ENCODE measurements at places on chromosomes 7 and 10. TPM values are rescaled to one million over a fixed set of nuclear protein-coding genes. Genes with fewer than 3 reads are reported as not detected.

DNA sequence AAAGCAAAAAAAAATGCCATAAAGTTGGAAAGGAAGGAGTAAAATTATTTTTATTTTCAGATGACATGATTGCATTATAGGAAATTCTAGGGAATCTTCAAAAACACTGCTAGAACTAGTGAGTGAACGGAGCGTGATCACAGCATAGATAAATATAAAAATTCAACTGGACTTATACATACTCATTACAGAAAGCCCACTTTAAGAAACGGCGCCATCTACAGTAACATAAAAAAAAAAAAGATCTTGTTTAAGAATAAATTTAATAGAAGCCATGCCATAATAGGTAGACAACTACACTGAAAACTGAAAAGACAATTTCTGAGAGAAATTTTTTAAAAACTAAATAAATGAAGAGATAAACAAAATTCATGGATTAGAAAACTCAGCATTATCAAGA, 623.1 kb upstream of the MGMT start:
- H3K4me3 ChIP-seq, result no peak overlapping the region
- peak; percentile 35 for DNase-seq
- no peaks in the 10 kb centered on the region for H3K36me3 ChIP-seq
- H3K27ac ChIP-seq, result no peak overlapping the region

- H3K27me3 ChIP-seq, result no peaks in the 10 kb centered on the region
- peaks cover 100% of the 10 kb centered on the region for H3K36me3 ChIP-seq
- DNase-seq, result peak; percentile 64
- no peaks in the 10 kb centered on the region for H3K4me1 ChIP-seq
- no peak overlapping the region for H3K27ac ChIP-seq
Observed at GRCh38 chr7:151133986-151134742, 33.3 kb downstream of the GBX1 start.

- no peaks in the 10 kb centered on the region for H3K36me3 ChIP-seq
- H3K27me3 ChIP-seq, result no peaks in the 10 kb centered on the region
- H3K4me1 ChIP-seq, result no peaks in the 10 kb centered on the region
- no peak overlapping the region for H3K4me3 ChIP-seq
Observed at GRCh38 chr10:133124357-133125211, 35.4 kb upstream of the KNDC1 start.

DNA sequence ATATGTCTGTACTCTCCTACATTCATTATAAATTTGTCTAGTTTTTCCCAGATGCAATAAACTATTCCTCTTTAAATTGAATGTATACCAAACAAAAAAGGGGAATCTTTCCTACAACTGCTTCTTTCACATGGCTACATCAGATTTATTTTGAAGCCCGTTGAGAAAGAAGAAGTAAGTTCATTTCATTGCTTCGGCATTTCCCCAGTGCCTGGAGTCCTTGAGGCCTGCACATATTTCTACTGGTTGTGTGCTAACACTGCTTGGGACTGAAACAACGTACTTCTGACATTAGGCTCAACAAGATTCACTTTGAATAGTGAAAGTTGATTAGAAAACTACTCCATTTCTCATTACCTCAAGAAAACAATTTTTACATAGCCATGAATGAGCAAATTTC, 201.7 kb downstream of the PHF14 start:
- H3K27ac ChIP-seq, result no peak overlapping the region
- no peak for DNase-seq
- H3K4me1 ChIP-seq, result no peaks in the 10 kb centered on the region
- no peaks in the 10 kb centered on the region for H3K36me3 ChIP-seq
- no peak overlapping the region for H3K4me3 ChIP-seq

- no peak overlapping the region for H3K27ac ChIP-seq
- no peak overlapping the region for H3K4me3 ChIP-seq
- H3K27me3 ChIP-seq, result no peaks in the 10 kb centered on the region
- no peaks in the 10 kb centered on the region for H3K36me3 ChIP-seq
- no peaks in the 10 kb centered on the region for H3K4me1 ChIP-seq
- no peak for DNase-seq
Observed at GRCh38 chr10:88911851-88912250, 31.8 kb downstream of the STAMBPL1 start.

- H3K27me3 ChIP-seq, result no peaks in the 10 kb centered on the region
- H3K36me3 ChIP-seq, result no peaks in the 10 kb centered on the region
- peak overlapping the region; percentile 76 for H3K4me3 ChIP-seq
- peak overlapping the region; percentile 98 for H3K27ac ChIP-seq
- peaks cover 63% of the 10 kb centered on the region for H3K4me1 ChIP-seq
Observed at GRCh38 chr10:102647443-102648268, 3.4 kb downstream of the TRIM8 start.

DNA sequence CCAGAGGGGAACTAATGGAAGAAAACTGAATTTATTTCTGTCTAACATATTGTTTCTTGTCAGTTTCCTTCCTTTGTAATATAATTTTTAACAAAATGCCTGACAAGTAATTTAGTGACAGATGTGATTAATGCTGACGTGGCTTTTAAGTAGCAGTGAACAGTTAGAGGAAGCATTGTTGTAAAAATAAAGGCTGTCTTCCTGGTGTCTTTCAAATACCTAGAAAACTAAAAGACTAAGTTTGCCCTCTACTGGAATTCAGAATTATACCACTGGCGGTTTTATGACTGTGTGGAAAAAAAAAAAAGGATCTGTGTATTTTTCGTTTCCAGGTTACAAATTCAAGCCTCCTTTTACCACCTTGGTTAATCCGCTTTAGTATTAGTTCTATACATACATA, 217.1 kb upstream of the DPP6 start:
- no peaks in the 10 kb centered on the region for H3K4me1 ChIP-seq
- H3K27ac ChIP-seq, result no peak overlapping the region
- no peaks in the 10 kb centered on the region for H3K36me3 ChIP-seq
- H3K27me3 ChIP-seq, result no peaks in the 10 kb centered on the region

DNA sequence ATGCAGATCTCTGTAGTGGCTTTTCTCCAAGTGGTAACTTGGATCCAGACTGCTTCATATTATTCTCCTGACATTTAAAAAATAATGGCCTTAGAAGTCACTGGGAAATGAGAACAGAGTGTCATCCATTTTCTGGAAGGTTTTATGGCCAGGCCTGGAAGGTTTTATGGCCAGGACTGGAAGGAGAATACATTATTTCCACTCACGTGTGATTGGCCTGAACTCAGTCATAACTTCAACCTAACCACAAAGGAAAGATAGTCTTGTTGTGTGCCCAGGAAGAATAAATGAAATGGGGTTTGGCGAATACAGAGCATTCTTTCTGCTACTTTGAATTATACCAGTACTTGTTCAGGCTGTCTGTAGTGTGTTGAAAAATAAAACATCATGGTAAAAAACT, 360.9 kb downstream of the GPAM start:
- DNase-seq, result no peak
- H3K4me3 ChIP-seq, result no peak overlapping the region
- no peaks in the 10 kb centered on the region for H3K4me1 ChIP-seq
- H3K36me3 ChIP-seq, result no peaks in the 10 kb centered on the region

- H3K27me3 ChIP-seq, result no peaks in the 10 kb centered on the region
- no peak overlapping the region for H3K4me3 ChIP-seq
- H3K36me3 ChIP-seq, result no peaks in the 10 kb centered on the region
- H3K4me1 ChIP-seq, result no peaks in the 10 kb centered on the region
Observed at GRCh38 chr10:52668024-52668423, 104.6 kb downstream of the MBL2 start.

GRCh38 chr7:83469076-83469475, 179.9 kb downstream of the SEMA3E start:
- no peaks in the 10 kb centered on the region for H3K36me3 ChIP-seq
- no peak overlapping the region for H3K4me3 ChIP-seq
- no peak for DNase-seq
- peaks cover 4% of the 10 kb centered on the region for H3K4me1 ChIP-seq

DNA sequence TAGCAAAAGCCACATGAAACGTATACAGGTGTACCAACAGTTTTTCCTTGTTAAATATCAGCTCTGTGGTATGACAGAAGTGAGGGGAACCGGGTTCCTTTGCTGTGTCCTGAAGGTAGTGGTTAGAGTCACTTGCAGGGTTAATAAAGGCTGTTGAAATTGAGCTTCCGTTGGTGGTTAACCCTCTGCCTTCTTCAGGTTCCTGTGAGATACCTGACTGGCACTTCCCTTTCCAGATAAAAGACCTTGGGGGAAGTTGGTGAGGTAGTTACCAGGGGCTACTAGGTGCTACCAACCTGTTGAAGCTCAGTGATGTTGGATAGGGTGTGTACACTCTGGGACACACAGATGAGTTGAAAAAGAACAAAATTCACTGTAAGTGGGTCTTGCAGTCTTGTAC, 384.1 kb downstream of the GATA3 start:
- no peak for DNase-seq
- H3K4me3 ChIP-seq, result no peak overlapping the region
- no peaks in the 10 kb centered on the region for H3K36me3 ChIP-seq
- peaks cover 15% of the 10 kb centered on the region for H3K27me3 ChIP-seq

DNA sequence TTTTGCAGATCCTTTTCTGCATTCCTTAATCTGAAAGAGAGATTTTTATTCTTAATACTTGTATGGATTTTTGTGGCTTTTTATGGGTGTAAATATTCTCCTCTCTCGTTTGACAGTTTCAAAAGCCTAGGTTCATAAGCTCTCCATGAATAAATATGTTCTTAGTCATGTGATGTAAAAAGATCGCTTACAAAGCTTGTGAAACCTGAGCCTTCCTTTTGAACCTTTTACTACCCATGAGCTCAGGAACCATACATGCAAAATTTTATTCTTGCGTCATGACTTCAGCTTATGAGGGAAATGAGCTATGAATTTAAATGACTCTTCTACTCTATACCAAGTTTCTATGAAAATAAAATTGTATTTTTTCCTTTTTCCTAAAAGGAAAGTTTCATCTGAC, 98.7 kb downstream of the POLL start:
- H3K4me3 ChIP-seq, result no peak overlapping the region
- no peaks in the 10 kb centered on the region for H3K36me3 ChIP-seq
- DNase-seq, result no peak
- no peaks in the 10 kb centered on the region for H3K27me3 ChIP-seq

DNA sequence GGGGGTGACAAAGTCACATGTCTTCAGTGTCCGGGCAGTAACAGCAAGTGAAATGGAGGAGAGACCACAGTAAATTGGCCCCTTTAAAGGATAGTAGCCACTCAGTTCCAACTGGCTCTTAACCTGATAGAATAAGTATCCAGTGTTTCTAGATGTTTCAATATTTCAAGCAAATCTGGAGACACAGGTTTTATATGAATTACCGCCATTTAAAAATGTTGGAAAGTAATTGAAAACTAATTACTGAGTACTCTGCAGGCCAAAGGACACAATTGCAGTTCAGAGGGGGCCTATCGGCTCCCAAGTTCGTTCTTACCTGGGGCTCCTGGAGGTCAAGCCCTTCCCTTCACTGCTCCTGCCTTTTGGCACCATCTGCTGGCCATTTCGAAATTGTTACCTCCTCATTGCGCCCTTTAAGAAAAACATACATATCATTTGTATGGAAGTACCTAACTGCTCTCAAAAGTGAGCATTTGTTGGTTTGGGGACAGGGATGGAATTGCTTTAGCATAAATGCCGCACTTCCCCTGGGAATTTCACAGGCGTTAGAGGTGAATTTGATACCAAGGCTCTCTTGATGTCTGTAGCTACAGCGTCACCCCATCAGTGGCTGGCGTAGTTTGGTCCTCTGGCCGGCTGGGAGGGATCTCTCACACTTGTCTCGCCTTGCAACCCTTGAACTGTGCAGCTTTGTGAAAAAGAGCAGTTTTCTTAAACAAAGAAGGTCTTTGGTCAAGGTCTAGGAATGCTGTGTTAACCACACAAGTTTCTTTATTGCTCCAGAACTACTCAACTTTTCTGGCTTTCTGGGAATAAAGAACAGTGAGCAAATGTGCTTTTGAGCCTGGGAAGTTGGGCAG, 220.0 kb downstream of the ARHGAP21 start:
- H3K27ac ChIP-seq, result no peak overlapping the region
- no peak for DNase-seq
- H3K4me1 ChIP-seq, result peaks cover 7% of the 10 kb centered on the region
- H3K36me3 ChIP-seq, result no peaks in the 10 kb centered on the region

DNA sequence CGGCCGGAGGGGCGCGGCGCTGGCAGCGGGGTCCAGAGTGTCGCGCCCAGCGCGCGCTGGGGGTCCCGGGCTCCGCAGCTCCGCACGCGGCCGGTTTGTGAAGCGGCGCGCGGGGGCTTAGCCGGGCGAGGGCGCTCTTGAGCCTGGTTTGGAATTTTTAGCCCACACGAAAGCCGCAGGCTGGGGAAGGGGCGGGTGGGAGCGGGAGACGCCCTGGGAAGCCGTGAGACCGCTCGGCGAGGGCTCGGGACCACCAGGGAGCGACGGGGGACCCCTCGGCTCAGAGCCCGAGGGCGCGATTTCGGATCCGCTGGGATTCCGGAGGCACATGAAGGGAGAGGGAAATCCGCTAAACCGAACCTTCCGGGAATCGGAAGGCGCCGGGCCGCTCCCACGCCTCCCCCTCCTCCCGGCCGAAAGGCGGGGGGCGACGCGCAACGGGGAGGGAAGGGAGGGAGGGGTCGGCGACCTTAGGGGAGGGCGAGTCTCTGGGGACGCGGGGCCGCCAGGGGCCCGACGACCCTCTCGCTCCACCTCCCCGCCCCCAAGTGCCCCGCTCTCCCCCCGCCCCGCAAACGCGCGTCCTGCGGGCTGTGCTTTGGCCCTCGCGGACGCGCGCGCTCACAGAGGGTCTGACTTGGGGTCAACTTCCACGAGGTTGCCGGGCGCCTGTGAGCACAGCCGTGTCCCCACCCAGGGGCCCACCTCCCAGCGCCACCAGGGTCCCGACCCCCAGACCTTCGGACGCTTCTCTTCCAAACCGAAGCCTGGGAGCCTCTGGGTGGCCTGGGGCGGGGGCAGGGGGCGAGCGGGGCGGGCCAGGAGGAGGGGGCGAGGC, 5.1 kb upstream of the ELFN1 start:
- DNase-seq, result peak; percentile 85
- H3K27me3 ChIP-seq, result peaks cover 47% of the 10 kb centered on the region
- H3K4me1 ChIP-seq, result peaks cover 54% of the 10 kb centered on the region
- peak overlapping the region; percentile 48 for H3K4me3 ChIP-seq
- H3K27ac ChIP-seq, result peak overlapping the region; percentile 23

GRCh38 chr10:45427262-45427969, 53.4 kb downstream of the ALOX5 start:
- peak; percentile 67 for DNase-seq
- H3K4me3 ChIP-seq, result no peak overlapping the region
- H3K27me3 ChIP-seq, result peaks cover 12% of the 10 kb centered on the region
- H3K4me1 ChIP-seq, result no peaks in the 10 kb centered on the region
- H3K27ac ChIP-seq, result no peak overlapping the region
- H3K36me3 ChIP-seq, result no peaks in the 10 kb centered on the region

Gene C10orf95
- 7.3 TPM for total RNA-seq

Gene CD36
- total RNA-seq, result 253 TPM

Gene TDRD1
- 0.29 TPM for total RNA-seq

Gene ANKRD7
- total RNA-seq, result 0.58 TPM

Gene PAPOLB
- 0.17 TPM for total RNA-seq

Gene CYP2C19
- 0.61 TPM for total RNA-seq

Gene MPP7
- total RNA-seq, result 38.3 TPM

Gene SP8
- not detected for total RNA-seq

Gene NEUROG3
- not detected for total RNA-seq

Gene PPP1R3C
- 16.8 TPM for total RNA-seq

Gene GIMAP7
- total RNA-seq, result 48.4 TPM

Gene ENTPD1
- total RNA-seq, result 37.6 TPM

Gene OR2A7
- 5.3 TPM for total RNA-seq
